ENCODE measurements at places on chromosomes 7 and 10. TPM values are rescaled to one million over a fixed set of nuclear protein-coding genes. Genes with fewer than 3 reads are reported as not detected.

DNA sequence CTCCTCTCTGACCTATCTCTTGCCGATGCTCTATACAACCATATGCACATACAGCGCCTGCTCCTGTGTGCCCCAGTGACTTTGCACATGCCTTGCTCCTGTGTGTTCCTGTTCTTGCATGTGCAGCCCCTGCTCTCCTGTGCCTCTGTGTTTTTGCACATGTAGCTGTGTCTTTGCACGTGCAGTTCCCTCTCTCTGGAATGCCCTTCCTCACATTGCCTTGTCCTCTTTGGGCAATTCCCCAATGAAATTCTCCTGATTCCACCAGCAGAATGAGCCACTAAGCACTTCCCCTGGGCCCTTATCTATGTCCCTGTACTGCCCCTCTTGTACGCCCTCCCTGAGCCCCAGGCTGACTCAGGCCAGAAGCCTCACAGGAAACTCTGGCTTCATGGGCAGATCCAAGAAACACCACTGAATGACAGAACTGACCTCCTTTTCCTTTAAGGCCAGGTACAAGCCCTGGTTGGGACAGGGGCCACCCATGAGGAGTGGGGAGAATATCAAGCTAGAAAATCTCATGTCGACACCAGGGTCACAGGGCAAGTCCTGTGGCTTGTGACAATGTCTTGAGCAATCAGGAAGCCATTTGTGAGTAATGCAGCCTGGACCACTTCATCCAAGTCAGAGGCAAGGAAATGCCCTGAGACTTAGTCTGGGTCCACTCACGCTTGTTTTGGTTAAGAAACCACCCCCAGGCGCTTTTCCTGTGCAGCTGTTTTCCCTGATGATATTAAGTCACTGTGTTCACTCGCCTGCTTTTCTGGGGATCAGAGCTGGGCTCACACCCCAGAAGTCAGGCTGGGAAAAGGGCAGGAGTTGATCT is 1.9 kb upstream of the ARHGAP22 start:
- no peaks in the 10 kb centered on the region for H3K36me3 ChIP-seq
- DNase-seq = peak; percentile 70
- peaks cover 9% of the 10 kb centered on the region for H3K4me1 ChIP-seq
- no peak overlapping the region for H3K27ac ChIP-seq

- H3K36me3 ChIP-seq = no peaks in the 10 kb centered on the region
- no peaks in the 10 kb centered on the region for H3K4me1 ChIP-seq
- no peak overlapping the region for H3K4me3 ChIP-seq
- DNase-seq = no peak
- no peaks in the 10 kb centered on the region for H3K27me3 ChIP-seq
These were observed 462.5 kb downstream of the PLXNA4 start for GRCh38 chr7:132113536-132114371.

GRCh38 chr7:90347759-90348158 is 1.2 kb downstream of the GTPBP10 start:
- H3K27me3 ChIP-seq = no peaks in the 10 kb centered on the region
- DNase-seq = no peak
- no peak overlapping the region for H3K4me3 ChIP-seq
- no peaks in the 10 kb centered on the region for H3K36me3 ChIP-seq
- H3K4me1 ChIP-seq = peaks cover 26% of the 10 kb centered on the region
- H3K27ac ChIP-seq = no peak overlapping the region

DNA sequence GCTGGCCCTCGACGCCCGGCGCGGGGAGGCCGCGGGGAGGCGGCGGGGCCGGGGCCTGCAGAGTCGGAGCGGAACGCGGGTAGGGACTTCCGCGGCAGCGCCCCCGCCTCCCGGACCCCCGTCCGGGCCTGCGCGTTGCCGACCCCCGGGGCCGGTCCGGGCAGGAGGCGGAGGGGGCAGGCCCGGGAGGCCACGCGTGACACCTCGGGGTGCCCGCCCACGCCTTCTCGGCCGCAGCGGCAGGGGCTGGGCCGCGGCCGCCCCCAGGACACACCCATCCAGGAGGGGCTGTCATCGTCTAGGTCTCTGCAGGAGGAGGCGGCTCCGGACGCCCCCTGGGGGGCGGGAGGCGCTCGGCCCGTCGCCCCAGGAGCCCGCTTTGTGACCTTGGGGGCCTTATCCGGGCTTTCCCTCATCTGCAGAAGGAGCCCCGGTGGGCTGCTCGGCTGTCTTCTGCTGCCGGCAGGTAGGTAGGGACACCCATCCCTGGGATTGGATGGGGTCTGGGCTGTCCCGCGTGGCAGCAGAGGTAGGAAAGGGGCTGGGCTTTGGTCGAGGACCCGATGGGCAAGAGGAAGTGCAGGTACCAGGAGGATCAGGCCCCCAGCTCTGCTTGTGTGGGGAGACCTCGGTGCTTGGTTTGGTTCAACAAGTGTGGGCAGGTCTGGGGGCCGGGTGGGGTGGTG is 569 bp downstream of the ZNF316 start:
- peak overlapping the region; percentile 90 for H3K4me3 ChIP-seq
- H3K27ac ChIP-seq = no peak overlapping the region

DNA sequence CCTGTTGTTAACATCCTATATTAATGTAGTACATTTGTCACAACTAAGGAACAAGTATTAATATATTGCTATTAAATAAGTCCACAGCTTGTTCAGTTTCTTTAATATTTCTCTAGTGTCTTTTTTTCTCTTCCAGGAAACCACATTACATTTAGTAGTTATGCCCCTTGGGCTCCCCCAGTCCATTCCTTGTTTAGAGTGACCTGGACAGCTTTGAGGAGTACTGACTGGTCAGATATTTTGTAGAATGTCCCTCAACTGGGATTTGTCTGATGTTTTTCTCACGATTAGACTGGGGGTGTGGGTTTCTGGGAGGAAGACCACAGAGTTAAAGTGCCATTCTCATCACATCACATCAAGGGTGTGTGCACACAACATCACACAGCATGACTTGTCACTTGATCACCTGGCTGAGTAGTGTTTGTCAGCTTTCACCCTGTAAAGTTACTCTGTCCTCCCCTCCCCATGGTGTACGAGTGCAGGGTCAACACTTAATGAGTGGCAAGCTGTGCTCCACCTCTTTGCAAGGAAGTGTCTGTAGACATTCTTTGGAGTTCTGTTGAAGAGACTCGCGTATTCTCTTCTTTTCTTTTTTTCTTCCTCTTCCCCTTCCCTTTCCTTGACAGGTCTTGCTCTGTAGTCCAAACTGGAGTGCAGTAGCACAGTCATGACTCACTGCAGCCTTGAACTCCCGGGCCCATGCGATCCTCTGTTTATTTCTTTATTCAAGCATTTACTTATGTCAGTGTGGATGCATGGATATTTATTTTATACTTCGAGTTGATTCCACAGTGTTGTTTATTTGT is 10.2 kb downstream of the LMTK2 start:
- no peaks in the 10 kb centered on the region for H3K36me3 ChIP-seq
- H3K27me3 ChIP-seq = no peaks in the 10 kb centered on the region
- peak; percentile 34 for DNase-seq
- no peak overlapping the region for H3K4me3 ChIP-seq
- peaks cover 58% of the 10 kb centered on the region for H3K4me1 ChIP-seq

- H3K36me3 ChIP-seq = no peaks in the 10 kb centered on the region
- H3K4me3 ChIP-seq = no peak overlapping the region
- H3K27ac ChIP-seq = no peak overlapping the region
- H3K4me1 ChIP-seq = no peaks in the 10 kb centered on the region
- DNase-seq = no peak
These were observed 154.3 kb upstream of the GNAI1 start for GRCh38 chr7:79980376-79980775.

DNA sequence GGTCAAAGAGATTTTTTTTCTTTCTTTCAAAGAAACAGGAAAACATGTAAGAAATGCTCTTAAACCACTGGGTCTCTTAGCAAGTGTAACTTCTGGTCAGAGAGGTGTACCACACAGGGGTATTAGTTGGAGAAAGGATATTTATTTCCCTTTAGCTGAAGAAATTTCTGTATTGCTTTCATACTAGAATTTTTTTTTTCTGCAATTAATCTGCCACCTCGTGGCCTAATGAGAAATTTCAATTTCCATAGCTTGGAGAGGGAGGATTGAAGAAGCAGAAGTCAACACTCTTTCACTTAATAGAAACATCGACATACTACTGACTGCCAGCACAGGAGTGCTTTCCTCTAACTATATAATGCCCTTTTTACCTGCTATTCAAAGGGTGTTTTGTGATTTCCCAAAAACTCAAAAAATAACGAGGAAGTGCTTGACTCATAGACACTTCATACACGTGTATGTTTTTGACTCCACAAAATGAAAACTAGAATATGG is 177.6 kb upstream of the NAMPT start:
- H3K27ac ChIP-seq = no peak overlapping the region
- no peak for DNase-seq
- no peaks in the 10 kb centered on the region for H3K27me3 ChIP-seq
- no peak overlapping the region for H3K4me3 ChIP-seq
- H3K4me1 ChIP-seq = peaks cover 13% of the 10 kb centered on the region

- peaks cover 1% of the 10 kb centered on the region for H3K36me3 ChIP-seq
- DNase-seq = peak; percentile 55
- peak overlapping the region; percentile 89 for H3K4me3 ChIP-seq
These were observed 782 bp downstream of the IFIT5 start for GRCh38 chr10:89414879-89415821.

DNA sequence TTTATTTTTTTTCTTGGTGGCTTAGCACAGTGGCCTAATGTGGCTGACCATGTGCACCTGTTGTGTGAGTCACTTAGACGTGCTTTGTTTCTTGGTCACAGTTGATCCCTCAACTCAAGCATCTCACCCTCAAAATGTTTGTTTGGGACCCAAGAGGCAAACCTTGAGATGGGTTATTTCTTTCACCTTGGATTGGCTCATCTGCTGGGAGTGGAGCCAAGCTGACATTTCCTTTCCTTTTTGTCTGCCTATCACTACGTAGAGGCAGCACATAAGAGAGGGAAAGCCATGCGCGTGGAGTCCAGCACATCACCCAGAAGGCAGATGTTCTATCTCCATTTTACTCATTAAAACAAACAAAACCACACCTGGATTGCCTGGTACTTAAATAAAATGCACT is 6.4 kb upstream of the PRKCQ start:
- H3K36me3 ChIP-seq = no peaks in the 10 kb centered on the region
- no peaks in the 10 kb centered on the region for H3K4me1 ChIP-seq
- DNase-seq = no peak
- H3K4me3 ChIP-seq = no peak overlapping the region

DNA sequence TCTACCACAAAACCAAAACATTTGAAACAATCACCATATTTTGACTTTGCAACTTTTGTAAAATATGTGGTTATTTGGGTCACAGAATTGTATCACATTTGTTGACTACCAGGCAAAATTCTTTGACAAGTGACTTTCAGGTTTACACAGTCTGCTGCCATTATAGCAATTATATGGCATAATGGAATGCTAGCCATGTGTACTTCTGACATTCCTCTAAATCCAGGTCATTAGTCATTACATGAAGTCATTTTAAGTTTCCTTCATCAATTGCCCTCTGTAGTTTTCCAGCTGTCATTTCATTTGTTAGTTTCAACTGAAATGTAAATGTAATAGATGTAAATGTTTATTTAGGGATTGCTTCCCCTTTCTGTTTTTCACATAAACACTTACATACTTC is 137.5 kb downstream of the IMMP2L start:
- H3K36me3 ChIP-seq = no peaks in the 10 kb centered on the region
- H3K4me1 ChIP-seq = no peaks in the 10 kb centered on the region
- H3K4me3 ChIP-seq = no peak overlapping the region
- H3K27me3 ChIP-seq = no peaks in the 10 kb centered on the region
- no peak for DNase-seq

DNA sequence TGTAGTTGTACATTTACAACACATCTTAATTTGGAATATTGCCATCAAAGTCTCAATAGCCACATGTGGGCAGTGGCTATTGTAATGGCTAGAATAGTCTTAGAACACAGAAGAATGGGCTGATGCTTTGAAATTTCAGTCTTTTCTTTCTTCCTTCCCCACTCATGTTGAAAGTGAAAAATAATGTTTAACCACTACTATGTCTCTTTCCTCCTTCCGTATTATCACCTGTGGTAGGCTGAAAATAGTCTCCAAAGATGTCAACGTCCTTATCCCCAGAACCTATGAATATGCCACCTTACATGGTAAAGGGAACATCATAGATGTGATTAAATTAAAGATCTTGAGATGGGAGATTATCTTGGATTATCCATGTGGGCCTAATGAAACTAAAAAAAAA is 154.0 kb downstream of the SUGCT start:
- no peaks in the 10 kb centered on the region for H3K27me3 ChIP-seq
- no peak overlapping the region for H3K27ac ChIP-seq
- no peaks in the 10 kb centered on the region for H3K4me1 ChIP-seq

- no peak overlapping the region for H3K27ac ChIP-seq
- H3K27me3 ChIP-seq = no peaks in the 10 kb centered on the region
- no peaks in the 10 kb centered on the region for H3K36me3 ChIP-seq
- no peak overlapping the region for H3K4me3 ChIP-seq
- H3K4me1 ChIP-seq = no peaks in the 10 kb centered on the region
These were observed 235.0 kb downstream of the CCDC7 start for GRCh38 chr10:32680803-32681557.

DNA sequence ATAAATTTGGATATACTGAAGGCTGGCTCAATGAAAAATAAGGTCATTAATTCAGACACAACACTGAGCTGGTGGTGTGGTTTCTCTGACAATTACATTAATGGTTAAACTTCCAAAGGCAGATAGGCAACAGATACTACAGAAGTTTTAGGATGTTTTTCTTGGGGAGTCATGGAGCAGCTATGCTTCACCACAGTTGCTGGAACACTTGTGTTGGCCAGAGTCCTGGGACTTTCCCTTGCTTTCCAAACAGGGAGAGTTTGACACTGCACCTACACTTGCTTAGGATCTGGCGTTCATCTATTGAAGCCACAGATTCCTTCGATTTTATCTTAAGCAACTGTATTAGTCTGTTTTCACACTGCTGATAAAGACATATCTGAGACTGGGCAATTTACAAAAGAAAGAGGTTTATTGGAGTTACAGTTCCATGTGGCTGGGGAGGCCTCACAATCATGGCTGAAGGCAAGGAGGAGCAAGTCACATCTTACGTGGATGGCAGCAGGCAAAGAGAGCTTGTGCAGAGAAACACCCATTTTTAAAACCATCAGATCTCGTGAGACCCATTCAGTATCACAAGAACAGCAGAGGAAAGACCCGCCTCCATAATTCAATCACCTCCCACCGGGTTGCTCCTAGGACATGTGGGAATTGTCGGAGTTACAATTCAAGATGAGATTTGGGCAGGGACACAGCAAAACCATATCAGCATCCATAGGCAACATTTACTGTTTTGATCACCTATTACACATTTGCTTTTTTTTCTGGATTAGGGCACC is 27.8 kb upstream of the TMEM178B start:
- H3K27ac ChIP-seq = no peak overlapping the region
- no peaks in the 10 kb centered on the region for H3K36me3 ChIP-seq
- H3K4me3 ChIP-seq = no peak overlapping the region
- H3K4me1 ChIP-seq = no peaks in the 10 kb centered on the region
- no peaks in the 10 kb centered on the region for H3K27me3 ChIP-seq

DNA sequence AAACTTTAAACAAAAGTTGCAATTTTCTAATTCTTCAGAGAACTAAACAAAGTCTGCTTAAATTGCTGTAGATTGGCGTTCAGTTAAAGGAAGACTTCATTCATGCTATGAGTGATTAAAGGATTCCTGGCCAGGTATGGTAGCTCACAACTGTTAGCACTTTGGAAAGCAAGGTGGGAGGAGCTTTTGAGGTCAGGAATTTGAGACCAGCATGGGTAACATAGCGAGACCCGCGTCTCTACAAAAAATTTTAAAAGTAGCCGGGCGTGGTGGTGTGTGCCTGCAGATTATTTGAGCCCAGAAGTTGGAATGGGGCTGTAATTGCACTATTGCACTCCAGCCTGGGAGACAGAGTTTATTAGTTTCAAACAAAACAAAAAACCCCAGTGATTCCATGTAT is 13.5 kb upstream of the SCRN1 start:
- no peak overlapping the region for H3K4me3 ChIP-seq
- H3K27ac ChIP-seq = no peak overlapping the region
- H3K27me3 ChIP-seq = no peaks in the 10 kb centered on the region
- DNase-seq = no peak

LIPM gene
- not detected for total RNA-seq

Measured in body of pancreas (tissue), 4 donors.